Skeletal muscle cell (primary cell): ENCODE measurements at places on chromosomes 5 and 9.

DNA sequence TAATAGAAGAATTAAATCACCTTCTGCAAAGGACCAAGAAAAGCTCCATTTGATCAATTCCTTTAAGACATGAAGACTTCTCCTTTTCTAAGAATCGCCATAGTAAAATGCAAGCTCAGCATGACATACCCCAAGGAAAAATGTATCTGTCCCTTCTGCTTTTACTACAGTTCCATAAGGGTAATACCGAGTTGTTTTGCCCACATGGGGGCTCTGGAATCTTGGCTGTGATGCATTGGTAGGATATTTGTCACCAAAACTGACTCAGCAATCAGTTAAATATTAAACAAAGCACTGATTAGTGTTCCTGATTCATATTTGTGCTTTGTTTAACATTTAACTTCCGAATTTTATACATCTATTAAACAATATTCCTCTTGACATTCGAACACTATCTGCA is 24.3 kb upstream of the KCNIP1 start:
- no peak for DNase-seq

DNA sequence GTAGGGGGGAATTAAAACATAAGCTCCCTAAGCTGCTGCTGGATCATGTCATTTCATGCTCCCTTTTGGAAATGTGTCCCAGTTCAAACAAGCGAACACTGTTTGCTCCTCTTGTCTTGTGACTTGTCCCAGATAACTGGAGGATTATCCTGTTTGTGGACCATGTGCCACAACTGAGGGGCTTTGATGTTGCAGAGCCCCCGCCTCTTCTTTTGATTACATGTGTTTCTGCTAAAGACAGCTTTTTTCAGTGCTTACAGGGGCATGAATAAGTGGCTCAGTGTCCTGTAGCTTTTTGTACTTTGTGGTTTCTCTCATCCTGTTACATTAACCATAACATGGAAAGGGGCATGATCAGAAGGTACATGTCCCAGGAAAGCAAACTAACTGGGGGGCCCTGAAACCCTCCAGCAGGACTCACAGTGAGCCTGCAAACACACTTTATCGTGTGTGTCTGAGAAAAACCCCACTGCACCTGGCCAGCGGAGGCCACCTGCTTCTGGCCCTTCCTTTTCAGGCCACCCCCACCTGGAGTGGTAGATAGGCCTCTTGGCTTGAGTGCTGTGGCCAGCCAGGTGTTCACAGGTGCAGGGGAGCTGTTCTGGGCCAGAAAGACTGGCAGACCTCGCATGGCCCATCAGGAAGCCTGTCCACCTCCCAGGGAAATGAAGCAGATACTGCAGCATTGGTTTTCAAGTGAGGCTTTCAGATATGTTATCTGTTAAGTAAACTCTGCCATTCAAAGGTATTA is 285.6 kb downstream of the FANCC start:
- DNase-seq: no peak

DNA sequence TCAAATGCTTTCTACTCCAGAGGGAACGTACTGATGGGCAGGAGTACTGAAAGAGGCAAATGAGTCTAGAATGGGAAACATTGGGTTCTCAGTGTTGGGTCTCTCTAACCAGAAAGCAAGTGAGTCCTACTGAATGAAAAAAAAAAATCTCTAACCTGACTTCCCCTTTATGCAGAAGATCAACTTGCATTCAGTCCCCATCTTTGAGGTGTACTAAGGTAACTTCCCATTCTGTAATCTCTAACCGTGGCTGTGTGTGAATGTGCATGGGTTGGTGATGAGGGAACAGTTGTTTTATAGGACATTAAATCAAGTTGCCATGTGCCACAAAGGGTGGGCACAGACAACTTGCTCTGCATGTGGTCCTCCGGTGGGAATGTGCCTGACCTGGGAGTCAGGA is 264.6 kb upstream of the CLINT1 start:
- DNase-seq: no peak

GRCh38 chr5:158588617-158589016 is 511.1 kb downstream of the EBF1 start:
- DNase-seq: no peak

DNA sequence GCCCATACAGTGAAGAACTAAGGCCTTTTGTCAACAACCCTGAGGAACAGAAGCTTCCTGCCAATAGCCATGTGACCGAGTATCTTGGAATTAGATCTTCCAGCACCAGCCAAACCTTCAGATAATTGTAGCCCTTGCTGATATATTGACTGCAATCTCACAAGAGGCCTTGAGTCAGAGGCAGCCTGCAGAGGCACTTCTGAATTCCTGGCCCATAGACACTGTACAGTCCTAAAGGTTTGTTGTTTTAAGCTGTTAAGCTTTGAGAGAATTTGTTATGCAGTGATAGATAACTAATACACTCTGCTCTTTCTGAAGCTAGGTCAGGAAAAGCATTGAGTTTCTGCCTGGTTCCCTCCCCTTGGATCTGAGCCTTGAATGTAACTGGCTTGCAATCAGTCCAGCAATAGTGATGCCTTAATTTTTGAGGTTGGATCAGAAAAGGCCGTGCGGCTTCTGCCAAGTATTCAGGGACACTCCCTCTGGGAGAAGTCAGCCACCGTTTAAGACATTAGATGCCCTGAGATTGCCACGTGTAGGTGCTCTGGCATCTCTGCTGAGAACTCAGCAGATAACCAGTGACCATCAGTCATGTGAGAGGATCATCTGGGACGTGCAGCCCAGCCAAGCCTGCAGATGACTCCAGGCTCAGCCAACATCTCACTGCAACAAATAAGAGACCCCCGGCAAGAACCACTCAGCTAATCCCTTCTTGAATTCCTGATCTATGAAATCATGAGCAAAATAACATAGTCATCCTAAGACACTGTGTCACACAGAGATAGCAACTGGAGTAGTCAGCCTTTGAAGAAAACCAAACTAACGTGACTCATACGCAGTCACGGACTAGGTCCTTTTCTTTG is 126.8 kb upstream of the STC2 start:
- peak; percentile 98 for DNase-seq

- no peak for DNase-seq
Observed at GRCh38 chr5:112986224-112986623, 9.6 kb downstream of the DCP2 start.

DNA sequence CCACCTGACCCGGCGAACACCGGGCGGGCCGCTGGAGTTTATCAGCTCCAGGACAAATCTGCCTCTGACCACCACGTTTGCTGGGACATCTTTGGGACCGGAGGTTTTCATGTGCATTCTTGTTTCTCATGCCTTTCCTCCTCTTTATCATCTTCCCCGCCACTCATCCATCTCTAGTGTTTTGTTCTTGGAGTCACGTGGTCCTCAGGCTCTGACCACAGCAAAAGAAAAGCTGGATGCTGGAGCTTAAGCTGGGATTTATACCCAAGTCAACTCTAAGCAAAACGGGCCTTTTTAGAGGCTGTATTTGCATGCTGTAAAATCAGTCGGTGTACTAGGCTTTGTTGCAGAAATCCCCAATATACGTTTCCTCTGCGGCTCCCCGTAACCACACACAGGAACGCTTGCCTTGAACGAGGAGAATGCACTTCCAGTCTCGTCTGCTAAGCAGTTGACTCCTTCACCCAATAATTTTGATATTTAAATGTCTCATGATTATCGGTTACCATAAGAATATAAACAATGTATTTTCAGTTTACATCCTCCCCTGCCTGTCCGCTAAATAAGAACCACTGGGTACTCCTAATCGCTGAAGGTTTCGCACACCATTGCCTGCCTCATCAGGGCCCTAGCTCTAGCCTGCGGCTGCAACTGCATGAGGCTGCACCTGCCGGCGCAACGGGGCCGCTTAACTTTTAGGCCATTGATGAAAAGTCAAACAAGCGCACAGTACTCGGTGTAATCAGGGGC is 560 bp upstream of the NDUFS6 start:
- no peak for DNase-seq

DNA sequence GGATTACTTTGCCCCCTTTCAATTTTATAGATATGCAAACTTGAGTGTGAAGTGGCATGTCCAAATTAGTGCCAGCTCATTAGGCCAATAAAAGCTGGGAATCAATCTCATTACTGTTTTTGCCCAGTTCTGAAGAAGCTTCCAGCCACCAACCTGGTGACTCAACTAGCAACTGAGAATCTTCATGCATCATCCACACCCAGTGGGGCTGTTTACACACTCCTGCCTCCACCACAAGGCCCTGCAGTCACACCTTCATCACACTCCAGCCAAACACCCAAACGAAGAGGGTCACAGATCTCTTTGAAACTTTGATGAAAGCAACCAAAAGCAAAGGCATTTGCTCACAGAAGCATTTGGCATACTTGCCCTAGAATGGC is 41.3 kb upstream of the S1PR3 start:
- no peak for DNase-seq

GRCh38 chr5:149019679-149020078 is 43.2 kb downstream of the SH3TC2 start:
- DNase-seq: no peak

DNA sequence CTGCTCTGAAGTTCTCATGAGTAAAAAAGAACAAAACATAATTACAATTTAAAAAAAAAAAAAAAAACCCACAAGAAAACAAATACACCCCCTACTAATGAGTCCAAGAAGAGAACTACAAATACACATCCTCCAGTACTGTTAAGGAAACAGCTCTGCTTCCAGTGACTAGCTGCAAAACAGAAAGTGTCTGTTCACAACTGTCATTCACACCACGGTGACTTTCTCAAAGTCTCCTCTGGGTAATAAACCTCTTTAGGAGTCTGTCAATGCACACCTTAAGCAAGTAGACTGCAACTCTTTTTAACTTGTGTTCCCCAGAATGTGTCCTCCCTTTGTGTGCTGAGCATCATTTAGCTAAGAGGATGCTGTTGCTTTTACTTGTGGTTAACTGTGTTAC is 6.2 kb downstream of the REEP5 start:
- DNase-seq: no peak

GRCh38 chr5:58933891-58934628 is 351.2 kb downstream of the RAB3C start:
- DNase-seq: no peak

- no peak for DNase-seq
Observed at GRCh38 chr9:97983589-97984187, 547 bp downstream of the ANP32B start.

DNA sequence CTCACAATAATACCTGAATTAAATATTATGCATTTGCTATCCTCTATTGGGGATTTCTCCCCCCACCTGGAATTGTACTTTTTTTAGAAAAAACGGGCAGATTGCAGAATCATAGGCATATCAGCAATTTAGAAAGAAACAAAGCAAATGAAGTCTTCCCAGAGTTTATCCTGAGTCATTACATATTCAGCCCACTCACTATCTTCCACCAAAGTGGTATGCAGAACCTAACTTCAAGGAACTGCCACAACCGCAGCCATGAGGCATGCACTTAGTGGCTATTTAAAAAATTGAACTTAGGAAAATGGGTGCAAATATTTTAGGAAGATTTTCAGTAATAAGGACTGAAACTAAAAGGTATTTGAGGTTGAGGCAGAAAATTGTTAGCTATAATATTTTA is 48.6 kb downstream of the UBAP1 start:
- no peak for DNase-seq

DNA sequence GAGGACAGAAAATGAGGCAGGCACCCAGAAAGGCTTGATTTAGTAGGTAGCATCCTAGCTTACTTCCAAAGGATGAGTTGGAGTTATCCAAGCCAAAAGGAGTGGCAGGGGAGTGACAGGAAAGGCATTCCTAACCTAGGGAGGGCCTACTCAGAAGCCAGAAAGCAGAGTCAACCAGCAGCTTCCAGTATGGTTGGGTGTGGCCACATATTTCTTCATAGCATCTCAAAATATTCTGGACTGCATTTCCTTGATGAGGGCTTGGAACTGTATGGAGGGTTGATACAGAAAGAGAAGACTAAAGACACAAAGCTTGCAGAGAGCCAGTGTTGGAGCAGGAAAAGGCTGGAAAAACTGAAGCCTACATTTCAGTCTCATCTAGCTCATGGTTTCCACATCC is 656.8 kb upstream of the DMAC1 start:
- DNase-seq: no peak

DNA sequence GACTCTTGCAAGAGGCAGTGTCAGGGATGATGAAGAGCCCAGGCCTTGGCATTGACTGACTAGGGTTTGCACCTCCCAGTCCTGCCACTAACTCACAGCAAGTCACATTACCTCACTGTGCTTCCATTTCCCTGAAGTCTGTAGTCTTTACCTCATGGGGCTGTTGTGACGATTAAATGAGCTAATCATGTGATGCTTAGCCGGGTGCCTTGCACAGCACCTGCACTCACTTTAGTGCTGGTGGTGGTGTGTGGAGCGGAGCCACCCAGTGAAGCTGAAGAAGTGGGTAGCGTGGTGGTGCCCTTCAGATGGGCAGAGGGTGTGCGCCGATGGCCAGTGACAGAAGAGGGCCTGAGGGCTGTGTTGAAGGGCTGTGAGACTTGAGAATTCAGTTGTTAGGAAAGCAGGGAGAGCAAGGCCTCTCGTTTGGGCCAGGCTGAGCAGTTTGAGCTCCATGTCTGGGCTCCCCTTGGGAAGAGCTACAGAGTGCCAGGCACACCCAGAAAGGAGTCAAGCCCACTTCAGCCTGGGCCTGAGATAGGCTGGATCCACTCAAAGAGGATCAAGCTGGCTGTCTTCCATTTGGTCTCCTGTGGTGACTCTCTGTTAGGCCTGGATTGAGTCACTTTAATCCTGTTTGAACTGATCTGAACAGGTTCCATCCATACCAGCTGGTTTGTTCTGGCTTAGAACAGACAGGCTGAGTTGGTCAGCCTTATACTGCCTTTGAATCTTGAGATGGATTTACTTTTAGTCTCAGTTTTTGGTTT is 42.5 kb downstream of the RALGPS1 start:
- no peak for DNase-seq

DNA sequence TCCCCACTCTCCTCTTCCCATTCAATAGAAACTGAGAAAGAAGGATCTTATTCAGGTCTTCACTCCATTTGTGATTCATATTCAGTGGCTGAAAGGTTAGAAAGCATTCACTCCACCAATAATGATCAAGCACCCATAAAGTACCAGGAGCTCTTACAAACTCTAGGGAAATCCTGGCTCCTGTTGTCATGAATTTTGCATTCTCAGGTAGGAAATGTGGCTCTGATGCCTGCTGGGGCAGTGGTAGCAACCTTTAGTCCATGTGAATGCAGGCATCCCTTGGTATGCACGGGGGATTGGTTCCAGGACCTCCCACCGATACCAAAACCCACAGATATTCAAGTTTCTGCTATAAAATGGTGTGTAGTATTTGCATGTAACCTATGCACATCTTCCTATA is 3.6 kb upstream of the RORB start:
- DNase-seq: no peak

DNA sequence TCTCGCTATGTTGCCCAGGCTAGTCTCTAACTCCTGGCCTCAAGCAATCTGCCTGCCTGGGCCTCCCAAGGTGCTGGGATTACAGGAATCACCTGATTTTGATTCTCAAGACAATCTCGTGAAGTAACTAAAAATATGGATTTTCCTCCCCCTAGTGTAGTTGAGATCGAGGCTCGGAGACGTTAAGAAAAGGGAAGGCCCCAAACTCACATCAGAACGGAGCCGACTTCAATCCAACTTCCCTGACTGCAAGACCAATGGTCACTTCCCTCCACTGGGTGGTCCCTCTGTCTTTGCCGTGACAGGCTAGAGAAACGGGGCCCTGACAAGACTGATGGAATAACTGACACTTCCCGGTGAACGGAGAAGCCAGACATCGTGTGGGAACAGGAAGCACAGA is 28.3 kb downstream of the BARHL1 start:
- DNase-seq: no peak
